HS-5 (cell line): ENCODE measurements at places on chromosomes 16 and 17.

DNA sequence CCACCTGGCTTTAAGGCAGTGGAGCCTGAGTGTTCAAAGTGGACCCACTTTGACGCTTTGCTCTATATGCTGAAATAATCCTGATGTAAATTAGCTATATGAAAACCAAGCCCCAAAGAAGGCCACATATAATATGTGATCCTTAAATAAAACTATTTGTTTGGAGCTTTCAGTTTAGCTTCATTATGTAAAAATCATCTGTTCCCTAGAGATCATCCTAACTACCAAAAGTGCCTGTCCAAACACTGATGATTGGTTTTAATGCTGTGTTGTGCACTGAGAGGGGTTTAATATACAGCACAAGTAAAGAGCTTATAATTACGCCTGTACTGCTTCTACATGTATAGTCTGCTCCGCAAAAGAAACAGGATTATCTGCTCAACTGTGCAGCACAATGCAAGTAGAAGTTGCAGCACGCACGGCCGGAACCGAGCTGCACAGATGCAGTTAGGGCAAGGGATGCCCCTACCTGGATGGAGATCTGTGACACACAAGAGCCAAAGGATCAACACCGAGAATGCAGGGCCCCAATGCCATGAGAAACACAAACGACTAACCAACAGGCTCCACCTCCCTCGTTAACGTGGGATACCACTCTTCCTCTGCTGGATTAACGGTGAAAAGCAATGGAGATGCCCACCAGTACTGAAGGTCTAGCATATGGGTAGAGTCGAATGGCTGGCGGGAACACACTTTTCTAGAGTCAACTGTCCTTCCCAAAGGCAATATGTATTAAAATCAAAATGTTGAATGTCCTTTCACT lies 20.5 kb downstream of the USP7 start:
- no peak for DNase-seq

DNA sequence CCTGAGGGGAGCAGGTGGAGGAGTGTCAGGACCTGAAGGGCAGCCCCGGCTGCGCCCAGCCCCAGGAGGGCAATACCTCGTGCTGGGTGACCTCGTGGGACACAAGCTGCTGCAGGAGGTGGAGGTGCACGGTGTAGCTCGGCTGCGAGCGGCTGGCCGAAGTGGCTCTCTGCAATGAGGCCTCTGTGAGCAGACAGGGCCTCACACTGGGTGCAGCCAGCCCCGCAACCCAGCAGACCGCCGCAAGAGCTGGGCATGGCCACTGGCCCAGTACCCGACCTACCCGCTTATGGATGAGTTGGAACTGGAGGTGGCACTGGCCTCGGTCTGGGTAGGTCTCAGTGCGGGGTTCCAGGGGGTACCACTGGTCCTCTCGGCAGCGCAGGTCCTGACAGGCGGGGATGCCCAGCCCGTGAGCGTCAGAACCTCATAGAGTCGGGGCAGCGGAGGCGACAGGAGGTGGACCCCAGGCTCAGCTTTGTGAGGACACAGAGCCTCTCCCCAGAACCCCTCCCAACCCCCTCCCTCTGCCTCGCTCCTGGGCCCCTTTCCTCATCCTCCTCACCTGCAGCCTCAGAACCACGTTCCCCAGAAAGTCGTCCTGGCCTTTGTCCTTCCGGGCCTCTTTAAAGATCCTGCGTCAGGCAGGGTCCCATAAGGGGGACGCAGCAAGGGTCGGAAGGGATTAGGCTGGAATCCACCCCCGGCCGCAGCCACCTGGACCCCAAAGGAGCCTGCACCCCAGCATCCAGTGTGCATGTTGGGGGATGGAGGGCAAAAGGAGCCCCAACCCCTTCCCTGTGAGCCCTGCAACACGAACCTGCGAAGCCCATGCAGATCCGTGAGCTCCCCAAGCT lies 4.0 kb downstream of the UNC13D start:
- DNase-seq = no peak

DNA sequence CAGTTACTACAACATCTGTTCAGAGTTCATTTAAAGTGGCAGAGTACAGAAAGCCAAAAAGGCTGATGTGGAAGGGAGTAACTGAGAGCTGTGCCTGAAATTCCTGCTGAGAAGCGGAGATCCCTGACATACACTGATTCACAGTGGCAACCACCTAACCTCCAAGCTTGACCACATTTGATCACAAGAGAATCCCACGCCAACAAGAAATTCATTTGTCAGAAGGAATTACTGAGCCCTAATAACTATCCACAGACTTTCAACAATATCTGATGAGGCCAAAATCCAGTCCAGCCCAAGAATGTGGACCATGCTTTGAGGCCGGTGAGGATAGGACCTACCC lies 168.5 kb upstream of the RPH3AL start:
- no peak for DNase-seq

DNA sequence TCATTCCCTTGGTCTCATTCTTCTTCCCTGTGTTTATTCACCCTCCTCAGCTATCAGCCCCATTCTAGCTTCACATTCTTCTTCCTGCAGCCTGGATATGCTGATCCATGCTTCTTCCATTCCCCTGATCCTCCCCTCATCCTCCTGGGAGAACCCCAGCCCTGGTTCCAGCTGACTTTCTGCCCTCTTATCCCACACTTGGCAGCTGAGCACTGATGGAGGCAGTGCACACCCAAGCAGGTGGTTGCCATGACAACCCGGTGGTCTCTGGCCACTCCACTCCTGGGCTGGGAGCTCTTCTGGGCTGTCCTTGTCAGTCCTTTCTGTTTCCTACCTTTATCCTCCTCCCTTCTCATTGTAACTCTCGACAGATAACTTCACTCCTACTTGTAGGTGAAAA lies 16.7 kb upstream of the TUBG2 start:
- DNase-seq = no peak

GRCh38 chr17:16371742-16372141 lies 9.1 kb upstream of the UBB start:
- peak; percentile 91 for DNase-seq

DNA sequence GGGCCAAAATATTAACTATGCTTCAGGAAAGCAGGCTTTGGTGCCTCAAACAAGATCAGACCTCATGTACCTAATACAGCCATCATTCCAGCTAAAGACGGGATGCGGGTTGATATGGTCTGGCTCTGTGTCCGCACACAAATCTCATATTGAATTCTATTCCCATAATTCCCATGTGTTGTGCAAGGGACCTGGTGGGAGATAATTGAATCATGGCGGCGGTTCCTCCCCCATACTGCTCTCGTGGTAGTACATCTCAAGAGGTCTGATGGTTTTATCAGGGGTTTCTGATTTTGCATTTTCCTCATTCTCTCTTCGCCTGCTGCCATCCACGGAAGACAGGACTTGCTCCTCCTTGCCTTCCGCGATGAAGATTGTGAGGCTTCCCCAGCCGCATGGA lies 19.1 kb upstream of the CHST6 start:
- no peak for DNase-seq

DNA sequence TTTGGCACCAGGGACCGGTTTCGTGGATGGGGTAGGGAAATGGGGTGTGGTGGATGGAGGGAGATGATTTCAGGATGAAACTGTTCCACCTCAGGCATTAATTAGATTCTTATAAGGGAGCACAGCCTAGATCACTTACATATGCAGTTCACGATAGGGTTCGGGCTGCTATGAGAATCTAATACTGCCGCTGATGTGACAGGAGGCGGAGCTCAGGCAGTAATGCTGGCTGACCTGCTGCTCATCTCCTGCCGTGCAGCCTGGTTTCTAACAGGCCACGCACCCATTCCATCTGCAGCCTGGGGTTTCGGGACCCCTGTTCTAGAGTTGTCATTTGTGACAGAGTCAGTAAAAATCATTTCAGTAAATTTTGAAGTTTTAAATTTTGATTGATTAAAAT lies 99.7 kb downstream of the CHD9 start:
- no peak for DNase-seq

- no peak for DNase-seq
These were observed 282.5 kb downstream of the SNX29 start for GRCh38 chr16:12258861-12259645.

GRCh38 chr17:76467809-76468633 lies 618 bp downstream of the AANAT start:
- no peak for DNase-seq

GRCh38 chr17:52150935-52151334 lies 7.6 kb downstream of the CA10 start:
- DNase-seq = no peak
